ENCODE measurements at places on chromosomes 4 and X. TPM values are rescaled to one million over a fixed set of nuclear protein-coding genes. Genes with fewer than 3 reads are reported as not detected.

The CXCL1 gene
- not detected for total RNA-seq

The FRMD7 gene
- total RNA-seq: not detected

The TLR7 gene
- not detected for total RNA-seq

DNA sequence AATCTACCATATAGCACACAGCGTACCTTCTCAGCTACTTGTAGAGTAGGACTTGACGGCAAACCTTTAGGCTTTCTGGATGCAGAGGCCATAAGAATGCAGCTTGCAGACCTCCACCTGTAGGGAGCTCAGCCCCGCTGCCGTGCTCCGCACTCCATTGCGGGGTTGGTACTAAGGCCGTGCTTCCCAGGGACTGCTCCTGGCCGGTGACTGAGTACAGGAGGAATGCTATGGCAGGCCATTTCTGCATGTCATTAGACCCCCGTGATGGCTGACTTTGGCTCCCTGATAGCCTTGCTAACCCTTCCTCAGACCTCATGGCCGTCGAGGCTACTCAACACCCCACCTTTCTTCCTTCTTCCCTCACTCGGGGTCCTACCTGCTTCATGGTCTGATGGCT lies 26.4 kb downstream of the TIGD2 start:
- no peak for DNase-seq

The CDS1 gene
- total RNA-seq: 1.3 TPM

GRCh38 chr4:149108626-149109025 lies 666.4 kb upstream of the NR3C2 start:
- DNase-seq: no peak

GRCh38 chr4:84279678-84280077 lies 219.4 kb downstream of the NKX6-1 start:
- no peak for DNase-seq

The S100P gene
- total RNA-seq: not detected

DNA sequence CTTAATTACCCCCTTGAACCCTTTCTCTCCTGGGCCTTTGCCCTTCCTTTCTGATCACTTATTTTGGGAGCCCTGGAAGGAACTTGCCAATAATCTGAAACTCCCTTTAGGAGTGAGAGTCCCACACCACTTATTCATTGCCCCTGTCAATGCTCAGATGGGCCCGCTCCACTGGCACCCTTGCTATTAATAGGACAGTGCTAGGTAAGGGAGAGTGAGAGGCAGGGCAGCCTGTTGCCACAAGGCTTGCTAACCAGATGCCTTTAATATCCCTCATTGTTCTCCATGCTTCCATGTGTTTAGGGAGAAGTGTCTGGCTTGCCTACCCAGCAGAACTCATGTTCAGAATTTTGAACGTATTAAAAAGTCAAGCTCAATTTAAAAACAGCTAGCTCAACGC lies 1.7 kb upstream of the NHS start:
- DNase-seq: no peak

The RHOH gene
- not detected for total RNA-seq

GRCh38 chrX:145687146-145687545 lies 130.5 kb upstream of the SLITRK2 start:
- no peak for DNase-seq

The ERAS gene
- total RNA-seq: not detected

DNA sequence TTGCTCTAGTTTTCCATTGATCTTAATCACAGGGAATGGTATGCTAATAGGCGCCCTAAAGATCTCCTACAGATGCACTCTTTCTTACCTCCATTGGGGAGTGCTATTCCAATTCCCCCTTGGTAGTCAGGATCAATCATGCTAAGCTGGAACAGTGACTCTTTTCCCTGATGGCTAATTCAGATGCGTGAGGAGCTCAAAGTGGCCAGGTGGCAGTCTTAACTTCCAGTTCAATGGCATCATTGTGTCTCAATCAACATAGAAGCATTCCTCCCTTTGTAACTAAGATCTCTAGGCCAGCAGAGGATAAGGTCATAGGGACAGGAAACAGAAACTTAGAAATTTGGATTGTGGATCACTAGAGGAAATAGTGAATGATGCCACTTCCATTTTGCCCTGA lies 216.8 kb downstream of the GRID2 start:
- DNase-seq: no peak

The NKX3-2 gene
- 0.25 TPM for total RNA-seq

GRCh38 chr4:80072744-80073472 lies at the start of gene ANTXR2:
Gene ANTXR2, minus strand, starts transcription at chr4:80073229. Its CDS starts 669 bp downstream, at chr4:80072560.
- peak; percentile 80 for DNase-seq

The PPEF2 gene
- total RNA-seq: not detected

The TMPRSS11E gene
- total RNA-seq: not detected

The TLR2 gene
- total RNA-seq: not detected

DNA sequence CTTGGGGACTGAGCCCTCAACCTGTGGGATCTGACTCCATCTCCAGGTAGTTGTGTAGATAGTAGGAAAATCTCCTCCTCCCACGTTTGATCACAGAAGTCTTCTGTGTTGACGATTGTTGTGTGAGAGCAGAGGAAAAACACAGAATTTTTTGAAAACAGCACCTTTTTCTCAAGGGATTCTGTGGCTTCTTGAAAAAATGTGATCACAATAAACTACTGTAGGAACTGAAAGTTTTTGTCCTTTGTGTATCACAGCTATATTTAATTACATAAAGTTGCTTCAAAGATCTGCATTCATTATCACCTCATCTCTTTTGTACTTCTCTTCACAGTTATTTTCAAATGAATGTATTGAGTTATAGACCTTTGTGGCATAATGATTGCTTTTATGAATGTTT lies 85.1 kb downstream of the AFF1 start:
- no peak for DNase-seq

- no peak for DNase-seq
Observed at GRCh38 chrX:56253832-56254703, 21.9 kb downstream of the KLF8 start.

The TMSB15B gene
- 68.6 TPM for total RNA-seq

The CYLC1 gene
- not detected for total RNA-seq

- DNase-seq: peak; percentile 34
Observed at GRCh38 chrX:43349363-43349762, 306.7 kb upstream of the MAOA start.

DNA sequence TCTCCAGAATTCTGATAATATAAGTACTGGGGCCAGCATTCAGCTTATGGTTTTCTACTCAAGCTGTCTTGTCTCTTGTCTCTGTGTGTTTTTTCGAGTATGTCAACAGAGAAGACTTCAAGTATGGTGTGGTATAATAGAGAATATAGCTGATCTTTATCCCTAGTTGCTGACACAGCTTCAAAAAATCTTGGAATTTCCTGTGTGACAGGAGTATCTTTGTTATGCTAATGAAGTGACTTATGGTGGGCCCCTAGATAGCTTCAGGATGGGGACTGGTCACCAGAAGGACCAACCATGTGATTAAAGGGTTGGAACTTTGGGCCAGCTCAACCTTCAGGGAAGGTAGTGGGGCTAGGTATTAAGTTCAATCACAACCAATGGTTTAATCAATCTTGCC lies 2.9 kb downstream of the GPRASP3 start:
- DNase-seq: no peak

DNA sequence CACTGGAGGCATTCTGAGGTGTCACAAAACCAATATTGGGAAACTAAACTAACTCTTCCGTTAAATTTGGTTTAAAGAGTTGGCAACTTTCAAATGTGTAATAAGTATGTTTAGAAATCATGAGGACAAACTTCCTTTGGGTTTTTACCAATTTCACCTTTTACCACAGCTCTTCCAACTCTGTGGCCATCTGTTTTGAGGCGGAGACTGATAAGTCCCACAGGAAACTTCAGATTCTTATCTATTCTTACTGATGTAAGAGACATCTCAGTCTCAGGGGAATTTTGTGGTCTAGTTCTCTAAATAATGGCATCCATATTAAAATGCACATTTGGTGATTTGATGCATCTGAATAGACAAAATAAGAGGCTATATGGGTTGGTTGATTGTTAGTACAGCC lies 229.2 kb upstream of the AFF2 start:
- DNase-seq: no peak

DNA sequence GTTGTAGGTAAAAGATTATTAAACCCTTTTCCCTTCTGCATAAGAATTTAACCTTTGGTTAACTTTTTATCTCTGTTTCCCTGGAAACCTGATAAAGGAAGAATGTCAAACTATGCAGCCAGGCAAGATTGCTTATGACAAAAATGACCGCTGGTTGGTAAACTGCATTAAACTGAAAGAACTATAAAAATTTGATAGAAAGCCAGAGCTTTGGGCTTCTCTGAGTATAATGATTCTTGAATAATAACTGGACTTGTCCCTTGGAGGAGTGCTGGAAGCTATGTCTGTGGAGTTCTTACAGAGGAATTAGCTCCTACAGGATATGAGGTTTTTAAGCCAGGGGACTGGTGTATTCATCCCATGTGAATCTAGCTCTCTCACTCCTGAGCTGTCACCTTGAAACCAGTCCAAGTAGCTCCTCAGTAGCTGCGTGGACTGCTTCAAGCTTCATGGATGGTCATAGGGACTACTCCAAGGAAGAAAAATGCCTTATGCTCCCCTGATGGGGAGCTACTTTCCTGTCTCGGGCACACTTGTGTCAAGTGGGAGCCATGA lies 52.0 kb downstream of the RASL11B start:
- no peak for DNase-seq

- no peak for DNase-seq
Observed at GRCh38 chr4:26424838-26425237, 65.4 kb downstream of the CCKAR start.

The AFF1 gene
- 42.5 TPM for total RNA-seq

The DAPP1 gene
- total RNA-seq: not detected

The ABCG2 gene
- total RNA-seq: not detected

The ZNF674 gene
- 6.4 TPM for total RNA-seq

DNA sequence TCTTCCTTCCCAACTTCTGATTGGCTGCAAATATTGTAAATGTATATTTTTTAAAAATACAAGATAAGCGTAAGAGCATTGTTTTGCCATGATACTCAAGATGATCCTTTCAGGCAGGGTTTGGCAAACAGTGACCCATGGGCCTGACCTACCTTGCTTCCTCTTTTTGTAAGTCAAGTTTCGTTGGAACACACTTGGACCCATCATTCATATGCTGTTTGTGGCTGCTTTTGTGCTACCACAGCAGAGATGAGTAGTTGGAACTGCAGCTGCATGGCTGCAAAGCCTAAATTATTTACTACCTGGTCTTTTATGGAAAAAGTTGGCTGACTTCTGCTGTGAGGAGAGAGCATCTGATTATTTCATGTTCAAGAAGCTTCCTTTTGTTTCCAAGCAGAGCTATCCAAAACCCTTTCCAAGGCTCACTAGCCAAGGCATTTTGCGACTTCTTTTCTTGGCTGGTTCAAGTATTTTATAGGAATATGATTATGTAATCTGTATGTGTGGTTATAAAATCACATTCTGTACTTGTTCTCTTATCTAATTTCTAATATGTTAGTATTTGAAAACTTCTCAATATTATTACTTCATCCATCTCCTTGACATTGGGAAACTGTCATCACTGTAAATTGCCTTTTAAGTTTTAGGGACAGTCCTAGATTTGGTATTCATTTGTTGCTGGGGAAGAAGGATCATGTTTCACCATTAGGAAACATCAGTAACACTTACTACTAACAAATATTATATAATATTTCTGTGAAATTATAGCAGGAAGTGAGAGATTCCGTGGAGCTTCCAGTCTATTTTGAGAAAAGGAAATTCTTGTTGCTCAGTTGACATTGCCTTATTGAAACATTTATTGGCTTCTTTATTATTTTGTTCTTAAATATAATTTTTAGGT lies 109.2 kb downstream of the ARHGAP10 start:
- DNase-seq: no peak

DNA sequence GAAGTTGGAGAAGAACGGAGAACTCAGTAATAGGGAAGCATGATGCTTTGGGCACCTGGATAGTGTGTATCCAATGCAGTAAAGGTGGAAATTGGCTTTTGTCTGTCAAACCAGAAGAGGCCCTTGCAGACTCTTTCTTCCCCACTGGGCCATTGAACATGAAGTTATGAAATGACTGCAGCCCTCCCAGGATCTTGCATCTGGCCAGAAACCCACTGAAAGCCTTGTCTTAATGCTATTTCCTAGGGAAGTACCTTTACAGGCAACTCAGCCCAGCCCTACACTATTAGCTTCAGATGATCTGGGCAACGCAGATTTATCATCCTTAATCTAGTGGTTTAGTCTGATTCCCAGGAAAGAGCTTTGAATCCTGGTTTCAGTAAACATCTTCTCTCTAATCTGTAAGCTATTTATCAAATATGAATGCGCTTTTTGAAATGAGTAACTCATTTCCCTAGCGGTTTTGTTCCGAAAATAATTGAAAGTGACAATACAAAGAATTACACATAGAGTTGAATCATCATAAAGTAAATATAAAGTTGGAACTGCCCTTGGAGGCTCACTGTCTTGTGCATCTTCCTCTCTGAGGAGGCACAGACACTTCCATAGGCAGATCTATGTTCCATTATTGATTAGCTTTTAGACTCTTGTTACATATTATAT lies 464.1 kb downstream of the IDS start:
- no peak for DNase-seq

The TRIM60 gene
- total RNA-seq: not detected

The ADH1A gene
- total RNA-seq: not detected

The MND1 gene
- 2.0 TPM for total RNA-seq

The THAP6 gene
- total RNA-seq: 31.0 TPM

The MEPE gene
- total RNA-seq: not detected

GRCh38 chr4:147289181-147289580 lies 191.7 kb upstream of the EDNRA start:
- no peak for DNase-seq

The CT83 gene
- not detected for total RNA-seq

GRCh38 chr4:124694306-124694705 lies 18.2 kb downstream of the ANKRD50 start:
- no peak for DNase-seq

The EDA2R gene
- 6.3 TPM for total RNA-seq

- no peak for DNase-seq
Observed at GRCh38 chrX:135411893-135412292, 9.9 kb upstream of the SMIM10L2A start.

The SLC4A4 gene
- total RNA-seq: 0.86 TPM

GRCh38 chr4:88811904-88812303 lies 114.3 kb upstream of the NAP1L5 start:
- DNase-seq: no peak

- no peak for DNase-seq
Observed at GRCh38 chrX:127570276-127570675, 481.9 kb downstream of the ACTRT1 start.

DNA sequence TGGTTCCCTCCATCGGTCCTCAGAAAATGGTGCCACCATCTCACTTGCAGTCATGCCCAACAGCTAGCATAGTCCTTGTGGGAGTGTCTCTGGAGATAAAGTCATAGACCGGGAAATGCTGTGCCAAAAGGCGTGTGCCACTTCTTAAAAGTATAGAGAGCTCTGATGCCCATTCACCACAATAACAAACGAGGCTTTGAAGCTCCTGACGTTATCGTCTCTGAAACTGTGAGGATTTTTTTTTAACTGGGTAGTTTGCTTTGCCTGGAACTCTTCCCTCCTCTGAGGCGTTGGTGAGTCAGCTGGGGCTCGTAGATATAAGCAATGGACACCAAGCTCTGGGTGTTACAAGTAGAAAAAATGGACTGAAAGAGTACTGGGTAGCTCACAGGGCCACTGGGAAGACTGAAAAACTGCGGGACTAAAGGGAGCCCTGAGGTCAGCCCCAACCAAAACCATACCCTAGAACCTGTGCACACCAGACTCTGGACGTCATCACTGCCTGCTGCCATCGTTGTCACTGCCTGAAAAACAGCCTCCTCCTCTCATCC lies 89.4 kb upstream of the TRIM2 start:
- no peak for DNase-seq

GRCh38 chr4:95472534-95472933 lies 76.2 kb downstream of the UNC5C start:
- DNase-seq: no peak
